ENCODE measurements at places on chromosomes 3 and 15.

DNA sequence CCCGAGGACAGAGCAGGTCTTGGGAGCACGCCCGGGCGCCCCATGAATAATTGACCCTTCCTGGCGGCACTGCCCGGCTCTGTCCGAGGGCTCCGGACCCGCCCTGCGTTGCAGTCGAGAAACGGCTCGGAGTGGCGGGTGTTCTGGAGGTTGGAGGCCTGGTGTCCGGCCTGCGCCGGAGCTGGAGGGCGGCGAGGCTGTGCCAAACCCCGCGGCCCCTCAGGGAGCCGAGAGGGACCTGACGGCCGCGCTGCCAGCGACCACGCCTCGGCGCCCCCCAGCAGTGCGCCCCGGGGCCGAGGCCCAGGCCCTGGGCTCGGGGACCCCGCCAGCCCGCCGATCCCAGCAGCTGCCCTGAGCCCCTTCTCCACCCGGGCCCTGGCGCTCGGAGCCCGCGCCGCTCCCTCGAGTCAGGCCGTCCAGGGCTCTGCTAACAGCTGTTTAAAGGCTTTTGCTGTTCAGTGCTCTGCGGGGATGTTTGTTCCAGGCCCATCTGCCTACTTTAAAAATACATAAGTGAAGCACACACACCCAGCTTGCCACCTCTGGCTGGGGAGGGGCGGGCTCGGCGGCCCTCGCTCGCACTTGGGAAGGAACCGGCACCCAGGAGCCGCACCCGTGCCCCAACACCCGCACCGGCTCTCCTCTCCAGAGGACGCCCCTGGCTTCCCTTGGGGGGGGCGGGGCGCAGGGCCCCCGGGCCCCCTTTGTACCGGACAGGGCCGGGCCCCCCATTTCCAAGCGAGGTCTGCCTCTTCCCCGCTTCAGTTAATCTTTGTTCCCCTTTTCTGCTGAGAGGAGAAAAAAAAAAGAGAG is 730 bp upstream of the ZNF710 start:
- no peak for DNase-seq

- no peak for DNase-seq
Measured at GRCh38 chr3:176505878-176506621, 691.2 kb downstream of the TBL1XR1 start.

DNA sequence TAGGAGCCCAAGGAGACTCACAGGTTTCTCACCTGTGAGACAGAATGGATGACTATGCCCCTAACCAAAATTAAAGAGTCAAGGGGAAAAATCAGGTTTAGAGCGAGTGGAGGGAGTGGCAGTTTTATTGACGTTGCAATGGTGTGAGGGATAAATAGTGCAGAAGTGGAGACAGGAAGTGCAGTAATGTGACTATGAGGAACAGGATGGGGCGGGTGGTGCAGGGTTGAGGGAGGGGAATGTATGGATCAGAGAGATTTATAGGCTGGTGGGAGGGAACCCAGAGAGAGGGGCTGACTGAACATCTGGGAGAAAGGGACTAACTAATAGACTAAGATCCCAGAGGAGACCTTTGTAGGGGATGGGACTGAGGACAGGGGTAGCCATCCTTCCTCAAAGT is 26.5 kb downstream of the EIF2AK4 start:
- DNase-seq = no peak

DNA sequence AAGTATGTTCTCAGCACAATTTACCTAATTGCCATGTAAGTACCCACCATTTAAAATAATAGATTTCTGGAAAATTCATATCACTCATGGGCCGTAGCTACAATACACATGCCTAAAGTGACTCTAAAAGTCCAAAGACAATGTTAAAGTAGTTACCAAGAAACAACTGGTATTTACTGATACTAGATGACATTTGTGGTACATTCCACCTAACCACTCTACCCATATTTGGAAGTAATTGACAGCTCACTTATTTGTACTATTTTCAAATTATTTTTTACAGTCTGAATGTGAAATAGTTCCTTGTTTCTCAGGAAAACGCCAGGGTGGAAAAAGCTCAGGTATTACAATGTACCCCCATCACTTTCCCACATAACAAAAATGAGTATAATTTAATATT is 573.0 kb downstream of the MECOM start:
- no peak for DNase-seq

DNA sequence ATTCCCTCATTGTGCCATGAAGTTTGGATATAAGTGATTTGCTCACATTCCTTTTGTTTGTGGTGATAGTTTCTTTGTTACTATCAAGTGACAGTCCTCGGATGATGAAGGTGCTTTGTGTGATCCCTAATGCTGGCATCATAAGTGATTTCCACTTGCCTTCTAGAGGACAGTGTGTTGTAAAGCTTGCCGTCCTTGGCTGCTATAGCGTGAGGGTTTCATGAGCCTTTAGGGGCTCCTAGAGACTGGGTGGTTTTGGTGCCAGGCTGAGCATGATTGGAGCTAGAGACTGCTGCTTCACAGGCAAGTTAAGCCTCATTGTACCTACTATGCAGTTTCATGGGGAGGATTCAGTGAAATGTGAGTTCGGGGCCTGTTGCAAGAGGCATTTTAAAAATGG is 12.4 kb downstream of the SNRK start:
- no peak for DNase-seq

GRCh38 chr15:81863162-81863561 is 182.7 kb downstream of the MEX3B start:
- DNase-seq = no peak

DNA sequence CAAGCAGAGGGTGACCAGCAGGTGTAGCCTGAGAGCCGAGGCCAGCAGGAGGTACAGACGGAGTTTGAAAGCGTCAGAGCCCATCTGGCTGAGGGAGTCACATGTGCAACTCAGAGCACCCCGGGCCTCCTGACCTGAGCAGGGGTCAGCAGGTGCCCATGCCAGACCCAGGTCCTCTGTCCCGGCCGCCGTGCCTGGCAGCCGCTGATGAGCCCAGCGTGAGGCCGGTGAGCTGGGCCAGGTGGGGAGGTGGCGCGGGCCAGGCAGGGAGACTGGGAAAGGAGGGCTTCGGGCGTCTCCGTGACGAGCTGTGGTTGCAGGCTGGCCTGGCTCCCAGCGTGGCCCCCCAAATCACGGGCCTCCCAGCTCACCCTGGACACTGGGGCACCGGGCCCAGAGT is 130.9 kb downstream of the CHSY1 start:
- no peak for DNase-seq

- DNase-seq = no peak
Measured at GRCh38 chr3:72044231-72044855, 259.4 kb upstream of the PROK2 start.

- no peak for DNase-seq
Measured at GRCh38 chr3:133745981-133746711, at the start of gene TF. Gene TF (plus strand): TSS chr3:133746393. CDS start chr3:133746441, 48 bp downstream.

DNA sequence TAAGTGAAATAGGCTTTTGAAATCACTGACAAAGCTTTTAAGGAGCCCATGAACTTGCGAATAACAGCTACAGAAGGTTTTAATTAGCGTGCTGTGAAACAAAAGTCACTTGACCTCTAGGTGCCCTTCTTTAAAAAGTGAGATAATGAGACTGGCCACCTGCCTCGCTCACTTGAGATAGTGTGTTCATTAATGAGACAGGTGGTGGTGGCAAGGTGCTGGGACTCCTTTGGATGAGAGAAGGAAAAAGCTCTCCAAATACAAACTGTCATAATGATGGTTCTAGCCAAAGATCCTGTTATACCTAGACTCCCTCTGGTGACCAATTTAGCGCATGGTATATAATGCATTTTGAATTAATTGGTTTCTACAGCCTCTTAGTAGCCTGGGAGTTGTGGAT is 22.7 kb upstream of the IREB2 start:
- DNase-seq = no peak

- no peak for DNase-seq
Measured at GRCh38 chr3:194194051-194194756, 58.3 kb downstream of the HES1 start.

DNA sequence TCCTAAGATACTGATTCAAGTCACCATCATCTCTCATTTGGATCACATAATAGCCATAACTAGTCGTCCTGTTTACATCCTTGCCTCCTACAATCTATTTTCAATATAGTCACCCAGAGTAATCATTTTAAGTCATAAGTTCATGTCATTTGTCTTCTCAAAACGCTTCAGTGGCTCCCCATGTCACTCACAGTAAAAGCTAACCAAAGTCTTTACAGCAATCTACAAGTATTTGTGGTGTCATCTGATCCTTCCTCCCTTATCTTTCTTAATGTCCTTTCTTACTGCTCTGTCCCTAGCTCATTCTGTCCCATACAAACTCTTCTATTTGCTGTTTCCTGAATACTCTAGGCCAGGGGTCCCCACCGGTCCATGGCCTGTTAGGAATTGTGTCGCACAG is 28.8 kb downstream of the GBE1 start:
- no peak for DNase-seq

DNA sequence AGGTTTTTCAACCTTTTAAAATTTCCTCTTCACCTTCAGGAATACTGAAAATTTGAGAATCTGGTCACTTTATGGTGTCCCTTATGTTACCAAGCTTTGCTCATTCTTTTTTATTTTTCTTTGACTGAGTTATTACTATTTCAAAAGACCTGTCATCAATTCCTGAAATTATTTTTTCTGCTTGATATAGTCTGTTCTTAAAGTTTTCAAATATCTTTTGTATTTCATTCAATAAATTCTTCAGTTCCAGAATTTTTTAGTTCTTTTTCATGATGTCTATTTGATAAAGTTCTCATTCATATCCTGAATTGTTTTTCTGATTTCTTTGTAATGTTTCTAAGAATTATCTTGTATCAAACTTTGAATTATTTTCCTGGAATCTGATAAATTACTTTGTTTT is 63.9 kb downstream of the UQCC5 start:
- DNase-seq = no peak

DNA sequence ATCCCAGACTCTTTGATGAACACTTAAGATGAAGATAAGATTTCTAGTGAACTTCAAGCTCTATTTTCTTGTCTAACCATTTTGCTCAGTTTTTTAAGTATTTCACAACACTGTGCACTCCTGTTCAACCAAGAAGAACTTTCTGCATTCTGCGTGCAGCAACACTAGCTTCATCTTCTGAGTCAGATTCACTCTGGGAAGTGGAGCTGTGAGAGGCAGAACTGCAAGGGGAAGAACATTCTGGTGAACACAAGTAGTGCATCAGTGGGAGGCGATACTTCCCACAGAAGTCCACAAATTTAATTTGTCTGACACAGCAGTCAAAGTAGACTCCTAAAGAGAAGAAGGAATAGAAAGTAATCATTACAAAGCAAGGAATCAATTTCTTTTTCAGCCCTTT is 18.1 kb downstream of the LRRC58 start:
- no peak for DNase-seq

GRCh38 chr3:186626254-186626847 is 13.5 kb downstream of the AHSG start:
- no peak for DNase-seq

DNA sequence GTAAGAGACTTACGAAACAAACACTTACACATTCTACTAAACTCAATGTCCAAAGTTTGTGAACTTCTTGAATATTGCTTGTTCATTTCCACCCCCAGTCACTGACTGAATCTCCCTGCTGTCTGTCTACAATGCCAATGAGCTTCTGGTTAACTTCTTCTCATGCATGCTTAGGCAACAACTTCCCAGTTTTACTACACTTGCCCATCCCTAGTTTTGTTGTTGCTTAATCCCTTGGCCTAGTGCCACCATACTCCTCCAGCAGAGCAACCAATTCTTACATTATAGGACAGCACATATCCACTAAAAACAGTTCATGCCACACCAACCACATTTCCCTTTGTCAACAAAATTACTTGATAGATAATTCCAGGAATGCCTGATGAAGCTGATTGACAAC is 40.9 kb upstream of the CCR2 start:
- DNase-seq = no peak

GRCh38 chr3:169764312-169764881 is 463 bp downstream of the TERC start:
- peak; percentile 56 for DNase-seq

DNA sequence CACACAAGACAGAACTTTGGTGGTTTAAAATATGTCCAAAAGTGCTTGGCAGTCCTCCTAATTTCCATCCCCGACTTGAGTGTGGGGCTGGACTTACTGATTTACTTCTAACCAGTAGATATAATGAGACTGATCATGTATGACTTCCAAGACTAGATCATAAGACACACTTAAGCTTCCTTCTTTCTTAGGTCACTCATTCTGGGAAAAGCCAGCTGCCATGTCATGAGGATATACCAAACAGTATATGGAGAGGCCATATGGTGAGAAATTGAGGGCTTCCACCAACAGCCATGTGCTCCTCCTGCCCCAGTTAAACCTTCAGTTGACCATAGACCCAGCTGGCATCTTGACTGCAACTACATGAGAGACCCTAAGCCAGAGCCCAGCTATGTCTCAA is 282.8 kb upstream of the PROK2 start:
- DNase-seq = no peak

DNA sequence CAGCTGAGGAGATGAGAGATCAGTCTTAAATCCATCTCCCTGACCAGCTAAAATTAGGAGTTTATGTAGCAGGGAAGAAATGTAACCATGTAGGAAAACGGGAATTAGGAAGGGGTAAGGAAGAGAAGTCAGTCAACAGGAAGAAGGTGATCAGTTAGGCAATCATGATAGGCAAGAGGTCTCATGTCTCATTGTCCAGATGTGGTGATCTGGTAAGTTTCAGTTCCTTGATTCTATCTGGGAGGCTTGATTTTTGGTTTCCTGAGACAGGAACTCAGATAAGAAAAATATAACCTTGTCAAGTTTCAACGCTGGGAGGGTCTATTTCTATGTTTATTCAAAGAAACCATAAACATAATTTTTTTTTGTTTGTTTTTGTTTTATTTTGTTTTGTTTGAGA is 40.3 kb upstream of the TBC1D5 start:
- no peak for DNase-seq

GRCh38 chr15:100464256-100464655 is 64.5 kb downstream of the CERS3 start:
- DNase-seq = no peak

GRCh38 chr3:52705688-52706686 is at the start of the genes GLT8D1 and SPCS1:
Gene GLT8D1 (minus strand): TSS chr3:52705791. CDS start chr3:52700460, 5,331 bp downstream.
Gene SPCS1 (plus strand): TSS chr3:52706106. CDS start chr3:52706247, 141 bp downstream.
- peak; percentile 68 for DNase-seq

- no peak for DNase-seq
Measured at GRCh38 chr3:16945330-16945729, 60.6 kb downstream of the PLCL2 start.

GRCh38 chr15:43121863-43122262 is 11.5 kb upstream of the TMEM62 start:
- DNase-seq = no peak

- DNase-seq = no peak
Measured at GRCh38 chr3:185943760-185944106, 5.9 kb upstream of the TRA2B start.

GRCh38 chr15:33083232-33084081 is 111.1 kb downstream of the FMN1 start:
- DNase-seq = no peak

GRCh38 chr3:67515778-67516177 is 138.6 kb downstream of the SUCLG2 start:
- DNase-seq = no peak

- DNase-seq = no peak
Measured at GRCh38 chr3:4997946-4998345, 18.7 kb downstream of the BHLHE40 start.

GRCh38 chr3:48553361-48553760 is 3.2 kb downstream of the PFKFB4 start:
- DNase-seq = no peak

GRCh38 chr3:171446801-171447578 is 13.2 kb downstream of the TNIK start:
- no peak for DNase-seq

- no peak for DNase-seq
Measured at GRCh38 chr3:132083583-132084279, 48.9 kb upstream of the CPNE4 start.
